ENCODE measurements at places on chromosomes 12 and 14.
A peak's percentile ranks its signal among the peaks of the same experiment; 100 is the strongest.

DNA sequence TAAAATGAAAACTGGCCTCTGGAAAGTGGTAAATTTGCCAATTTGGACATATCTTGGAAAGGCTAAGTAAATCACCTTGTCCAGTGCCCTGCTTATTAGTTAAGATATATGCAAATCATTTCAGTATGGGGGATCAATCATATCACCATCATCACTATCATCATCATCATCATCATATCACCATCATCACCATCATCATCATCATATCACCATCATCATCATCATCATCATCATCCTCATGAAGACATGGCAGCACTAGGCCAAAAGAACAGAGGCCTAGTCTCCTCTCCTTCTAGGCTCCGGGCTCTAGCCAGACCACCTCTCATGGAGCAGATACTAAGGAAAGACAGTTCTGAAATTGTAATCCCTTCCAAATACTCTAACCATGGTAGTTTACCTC, 20.3 kb downstream of the OTX2 start:
- DNase-seq, result no peak

- peak; percentile 72 for DNase-seq
Measured at GRCh38 chr12:2690348-2691005, 104.3 kb upstream of the FKBP4 start.

DNA sequence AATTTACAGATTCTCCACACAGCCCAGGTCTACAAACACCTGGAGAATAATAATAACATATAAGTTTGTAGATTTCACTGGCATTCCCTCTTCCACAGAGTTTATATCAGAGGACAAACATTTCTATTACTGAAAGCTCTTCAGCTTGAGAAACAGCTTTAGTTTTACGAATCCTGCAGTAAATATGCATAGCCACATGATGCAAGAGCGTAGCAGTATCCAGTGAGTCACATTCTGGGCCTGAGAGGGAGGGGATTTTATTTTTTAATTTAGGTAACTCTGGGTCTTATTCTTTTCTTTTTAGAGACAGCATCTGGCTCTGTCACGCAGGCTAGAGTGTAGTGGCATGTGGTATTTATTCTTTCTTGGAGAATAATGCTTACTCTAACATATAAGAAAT, 1002.8 kb downstream of the TRHDE start:
- DNase-seq, result no peak

- DNase-seq, result no peak
Measured at GRCh38 chr12:71440345-71440762, 756 bp downstream of the LGR5 start.

DNA sequence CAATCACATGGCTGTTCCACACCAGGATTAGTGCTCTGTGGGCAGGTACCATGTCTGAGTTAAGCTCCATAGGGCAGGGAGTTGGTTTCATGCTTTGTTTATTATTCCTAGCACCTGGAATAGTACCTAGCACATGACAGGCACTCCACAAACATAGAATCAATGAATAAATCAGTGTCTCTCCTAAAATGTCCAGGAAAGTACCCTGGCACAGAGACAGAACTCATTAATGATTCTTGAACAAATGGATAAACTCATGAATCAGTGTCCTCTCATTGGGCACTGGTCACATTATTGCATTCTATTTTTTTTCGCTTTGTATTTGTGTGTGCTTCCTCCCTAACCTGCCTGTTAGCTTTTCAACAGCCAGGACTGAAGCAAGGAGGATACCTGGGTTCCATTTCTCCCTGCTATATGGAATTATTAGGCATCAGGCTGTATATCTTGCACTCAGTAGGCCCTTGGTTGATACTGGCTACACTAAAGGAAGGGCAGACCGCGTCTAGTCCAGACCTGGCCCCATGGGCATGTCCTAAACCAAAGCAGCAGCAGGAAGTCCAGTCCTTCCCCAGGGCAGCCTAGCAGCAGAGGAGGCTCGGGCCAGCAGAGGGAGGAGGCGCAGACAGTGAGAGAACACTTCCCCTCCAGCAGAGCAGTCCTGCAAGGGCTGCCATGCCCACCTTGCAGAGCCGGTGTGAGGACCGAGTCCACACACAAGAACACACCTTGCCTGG, 18.4 kb downstream of the HDAC7 start:
- DNase-seq, result no peak

Measured in vagina (tissue), 2 donors.